Lower leg skin (tissue), 4 donors: ENCODE measurements at places on chromosomes 7 and 10.
A peak's percentile ranks its signal among the peaks of the same experiment; 100 is the strongest.

DNA sequence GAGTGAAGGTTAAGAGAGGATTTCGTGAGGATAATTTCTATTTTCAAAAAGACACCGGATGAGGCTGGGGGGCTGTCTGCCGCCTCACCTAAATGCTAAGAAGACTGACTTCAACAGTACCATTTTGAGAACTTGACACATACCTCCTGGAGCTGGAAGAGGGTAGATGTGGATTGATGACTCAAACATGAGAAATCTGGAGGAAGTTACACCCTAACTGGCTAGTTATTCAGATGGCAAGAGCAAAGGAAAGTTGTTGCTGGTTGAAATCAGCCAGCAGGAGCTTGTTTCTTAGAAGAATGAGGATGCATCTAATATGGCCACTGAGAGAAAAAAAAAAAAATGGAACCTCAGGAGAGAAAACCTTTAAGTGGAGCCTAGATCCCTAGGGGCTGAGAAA, 76.2 kb upstream of the KIAA1217 start:
- no peak for DNase-seq

DNA sequence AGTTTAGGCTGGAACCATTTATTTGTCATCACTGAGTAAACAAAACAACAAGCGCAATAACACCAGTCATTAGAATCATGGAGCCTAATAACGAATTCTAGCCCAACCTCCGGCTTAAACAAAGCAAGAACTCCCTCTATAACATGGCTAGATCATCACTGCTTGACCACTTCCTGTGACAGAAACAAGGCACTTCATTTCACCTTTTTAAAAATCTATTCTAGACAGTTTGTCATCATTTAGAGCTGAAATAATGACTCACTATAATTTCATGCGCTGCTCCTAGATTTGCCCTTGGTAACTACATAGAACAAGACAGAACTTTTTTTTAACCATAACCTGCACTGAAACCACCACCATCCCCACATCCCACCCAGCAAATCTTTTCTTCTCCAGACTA, 81.3 kb downstream of the OSBPL3 start:
- DNase-seq, result no peak

GRCh38 chr10:116742367-116743265, at the start of gene HSPA12A:
HSPA12A (minus strand) TSS chr10:116742566; CDS start chr10:116742469, 97 bp downstream.
- DNase-seq, result peak; percentile 93

DNA sequence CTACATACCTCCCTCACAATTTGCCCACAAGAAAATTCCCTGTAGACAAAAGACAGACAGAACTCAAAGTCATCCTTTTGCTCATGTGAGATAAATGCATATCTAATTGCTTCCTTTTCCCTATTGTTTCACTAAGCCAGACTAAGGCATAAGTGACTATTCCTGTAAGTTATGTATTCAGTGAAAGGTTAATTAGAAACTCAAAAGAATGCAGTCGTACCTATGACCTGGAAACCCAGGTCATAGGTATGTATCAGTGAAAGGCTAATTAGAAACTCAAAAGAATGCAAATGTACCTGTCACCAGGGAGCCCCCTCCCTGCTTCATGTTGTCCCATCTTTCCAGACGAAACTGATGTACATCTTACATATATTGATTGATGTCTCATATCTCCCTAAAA, 10.3 kb upstream of the GARS1 start:
- no peak for DNase-seq

GRCh38 chr7:112080441-112080840, 125.8 kb downstream of the DOCK4 start:
- peak; percentile 59 for DNase-seq

DNA sequence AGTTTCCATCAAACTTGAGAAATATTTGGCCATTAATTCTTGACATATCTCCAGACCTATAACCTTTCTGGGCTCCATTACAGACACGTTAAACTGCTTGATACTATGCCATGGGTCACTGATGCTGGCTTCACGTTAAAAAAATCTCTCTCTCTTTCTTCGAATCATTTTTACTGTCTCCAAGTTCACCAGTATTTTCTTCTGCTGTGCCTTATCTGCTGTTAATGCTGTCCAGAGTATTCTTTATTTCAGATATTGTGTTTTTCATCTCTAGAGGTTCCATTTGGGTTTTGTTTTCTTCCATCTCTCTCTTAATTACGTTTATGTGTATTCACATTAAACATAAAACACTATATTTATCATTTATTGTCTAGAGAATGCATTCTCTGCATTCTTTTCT, 12.8 kb upstream of the PRPF18 start:
- DNase-seq, result no peak
